ENCODE measurements at places on chromosomes 7 and 10.

- no peak for DNase-seq
These were observed 41.3 kb upstream of the AOAH start for GRCh38 chr7:36765605-36766004.

GRCh38 chr7:82528577-82529310 is 85.2 kb upstream of the CACNA2D1 start:
- no peak for DNase-seq

GRCh38 chr7:1241603-1242255 is 9.1 kb downstream of the UNCX start:
- no peak for DNase-seq

- DNase-seq, result no peak
These were observed 78.1 kb upstream of the TBX20 start for GRCh38 chr7:35331730-35332678.

DNA sequence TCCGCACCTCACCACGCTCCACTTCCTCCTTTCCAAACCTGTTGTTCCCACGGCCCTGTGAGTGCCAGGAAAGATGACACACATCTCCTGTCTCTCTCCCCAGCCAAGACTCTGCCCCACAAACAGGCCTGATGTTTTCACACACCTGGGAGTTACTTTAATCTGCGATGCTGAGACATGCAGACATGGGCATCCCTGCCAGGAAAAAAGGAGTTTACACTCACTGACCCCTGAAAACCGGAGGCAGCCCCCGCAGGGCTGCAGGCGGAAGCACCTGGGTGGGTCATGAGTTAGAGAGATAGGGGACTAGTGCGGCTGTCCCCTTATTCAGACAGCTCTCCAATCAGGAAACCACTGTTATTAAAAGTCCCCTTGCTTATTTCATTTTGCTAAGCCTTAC is 106.4 kb upstream of the CARD11 start:
- no peak for DNase-seq

- no peak for DNase-seq
These were observed 19.2 kb downstream of the MRLN start for GRCh38 chr10:59734014-59734462.

DNA sequence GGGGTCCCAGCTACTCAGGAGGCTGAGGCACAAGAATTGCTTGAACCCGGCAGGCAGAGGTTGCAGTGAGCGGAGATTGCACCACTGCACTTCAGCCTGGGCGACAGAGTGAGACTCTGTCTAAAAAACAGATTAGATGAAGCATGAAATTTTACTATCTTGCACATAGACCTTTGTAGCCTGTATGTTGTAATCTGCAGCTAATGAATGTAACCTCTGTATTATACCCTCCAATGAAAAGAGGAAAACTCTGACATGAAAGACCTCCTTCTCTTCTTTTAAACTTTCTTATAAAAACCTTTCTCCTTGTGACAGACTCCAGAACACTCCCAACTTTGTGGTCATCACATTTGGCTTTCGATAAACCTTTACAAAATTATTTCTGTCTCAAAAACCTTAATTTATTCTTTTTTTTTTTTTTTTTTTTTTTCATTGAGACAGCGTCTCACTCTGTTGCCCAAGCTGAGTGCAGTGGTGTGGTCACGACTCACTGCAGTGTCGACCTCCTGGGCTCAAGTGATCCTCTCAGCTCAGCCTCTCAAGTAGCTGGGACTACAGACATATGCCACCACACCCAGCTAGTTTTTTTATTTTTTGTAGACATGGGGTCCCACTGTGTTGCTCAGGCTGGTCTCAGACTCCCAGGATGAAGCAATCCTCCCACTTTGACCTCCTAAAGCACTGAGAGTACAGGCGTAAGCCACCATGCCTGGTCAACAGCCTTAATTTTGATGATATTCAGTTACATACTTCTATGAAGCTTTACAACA is 97.4 kb downstream of the SVOPL start:
- DNase-seq, result no peak

Measured in stimulated activated CD8-positive, alpha-beta memory T cell treated with anti-CD3 and anti-CD28 coated beads, Interleukin-2, amount 100 ng/mL, for 48 hours (primary cell).